ENCODE measurements at places on chromosomes 16 and 17.

GRCh38 chr16:82741073-82741615, 114.4 kb downstream of the CDH13 start:
- no peak for DNase-seq

DNA sequence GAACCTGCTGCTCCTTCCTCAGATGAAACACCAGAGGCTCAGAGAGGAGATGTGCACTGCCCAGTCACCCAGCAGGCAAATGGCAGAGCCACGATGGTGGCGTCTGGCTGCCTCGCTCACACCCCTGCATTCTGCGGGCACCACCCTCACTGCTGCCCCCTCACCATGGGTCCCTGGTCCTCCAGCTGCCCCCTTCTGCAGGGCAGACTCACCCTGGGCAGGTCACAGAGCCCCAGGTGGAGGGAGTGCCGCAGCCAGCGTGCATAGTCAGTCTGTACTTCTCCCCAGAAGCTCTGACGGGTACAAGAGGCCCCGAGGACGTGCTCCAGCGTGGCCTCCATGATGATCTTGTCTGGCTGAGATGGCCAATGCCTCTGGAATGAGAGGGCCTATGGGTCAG, 52.9 kb downstream of the RMI2 start:
- DNase-seq: no peak

DNA sequence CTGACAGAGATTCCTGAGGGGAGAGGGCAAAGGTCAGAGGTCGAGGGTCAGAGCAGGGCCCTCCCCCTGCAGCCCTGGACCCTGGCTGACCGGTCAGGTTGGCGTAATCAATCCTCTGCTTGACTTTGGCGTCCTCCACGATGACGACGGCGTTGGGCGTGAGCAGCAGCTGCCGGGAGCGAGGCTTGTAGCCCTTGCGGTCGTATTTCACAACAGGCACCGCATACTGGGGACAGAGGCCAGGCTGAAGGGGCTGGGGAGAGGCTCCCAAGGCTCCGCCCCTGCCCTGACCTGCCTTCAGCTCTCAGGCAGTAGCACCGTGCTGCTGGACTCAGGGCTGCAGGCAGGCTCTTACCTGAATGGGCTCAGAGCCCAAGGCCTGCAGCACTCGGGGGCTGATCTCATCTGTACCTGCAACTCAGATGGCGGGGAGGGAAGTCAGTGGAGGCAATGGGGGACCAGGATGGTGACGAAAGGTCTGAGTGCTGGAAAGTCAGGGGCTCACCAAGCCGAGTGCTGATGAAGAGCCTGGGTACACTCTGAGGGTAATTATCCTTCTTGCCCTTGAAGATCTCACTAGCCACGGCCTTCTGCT, 12.0 kb upstream of the CRK start:
- no peak for DNase-seq

DNA sequence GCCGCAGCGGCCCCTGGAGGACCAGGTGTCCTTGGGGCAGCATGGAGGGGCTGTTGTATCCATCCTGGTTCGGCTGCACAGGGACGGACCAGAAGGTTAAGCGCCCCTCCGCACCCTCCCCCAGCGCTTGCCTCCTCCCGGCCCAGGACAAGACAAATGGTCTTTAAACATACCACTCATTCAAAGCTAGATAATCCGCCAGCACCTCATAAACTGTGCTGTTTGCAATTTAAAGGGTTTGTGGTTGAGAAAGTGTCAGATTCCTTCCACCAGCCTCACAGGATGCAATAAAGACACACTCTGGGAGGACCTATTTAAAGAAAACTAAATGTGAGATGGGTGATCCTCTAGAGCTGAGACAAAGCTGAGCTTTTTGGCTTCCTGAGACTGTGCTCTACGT, 426.2 kb upstream of the EEF2KMT start:
- DNase-seq: no peak

- no peak for DNase-seq
These were observed 22.6 kb downstream of the ZNF213 start for GRCh38 chr16:3157229-3158025.

GRCh38 chr16:9033125-9033830, 58.2 kb upstream of the HAPSTR1 start:
- no peak for DNase-seq

DNA sequence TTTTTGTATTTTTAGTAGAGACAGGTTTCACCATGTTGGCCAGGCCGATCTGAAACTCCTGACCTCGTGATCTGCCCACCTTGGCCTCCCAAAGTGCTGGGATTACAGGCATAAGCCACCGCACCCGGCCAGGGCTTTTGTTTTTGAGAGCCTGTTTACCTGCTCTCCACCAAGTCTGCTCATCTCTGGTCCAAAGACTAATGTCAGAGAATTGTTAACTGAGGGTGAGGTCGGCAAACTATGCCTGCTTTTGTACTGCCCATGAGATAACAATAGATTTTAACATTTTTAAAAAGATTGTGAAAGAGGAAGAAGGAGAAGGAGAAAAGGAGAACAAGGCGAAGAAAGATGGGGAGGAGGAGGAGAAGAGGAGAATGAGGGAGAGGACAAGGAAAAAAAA, 26.0 kb downstream of the TMEM238L start:
- DNase-seq: no peak

DNA sequence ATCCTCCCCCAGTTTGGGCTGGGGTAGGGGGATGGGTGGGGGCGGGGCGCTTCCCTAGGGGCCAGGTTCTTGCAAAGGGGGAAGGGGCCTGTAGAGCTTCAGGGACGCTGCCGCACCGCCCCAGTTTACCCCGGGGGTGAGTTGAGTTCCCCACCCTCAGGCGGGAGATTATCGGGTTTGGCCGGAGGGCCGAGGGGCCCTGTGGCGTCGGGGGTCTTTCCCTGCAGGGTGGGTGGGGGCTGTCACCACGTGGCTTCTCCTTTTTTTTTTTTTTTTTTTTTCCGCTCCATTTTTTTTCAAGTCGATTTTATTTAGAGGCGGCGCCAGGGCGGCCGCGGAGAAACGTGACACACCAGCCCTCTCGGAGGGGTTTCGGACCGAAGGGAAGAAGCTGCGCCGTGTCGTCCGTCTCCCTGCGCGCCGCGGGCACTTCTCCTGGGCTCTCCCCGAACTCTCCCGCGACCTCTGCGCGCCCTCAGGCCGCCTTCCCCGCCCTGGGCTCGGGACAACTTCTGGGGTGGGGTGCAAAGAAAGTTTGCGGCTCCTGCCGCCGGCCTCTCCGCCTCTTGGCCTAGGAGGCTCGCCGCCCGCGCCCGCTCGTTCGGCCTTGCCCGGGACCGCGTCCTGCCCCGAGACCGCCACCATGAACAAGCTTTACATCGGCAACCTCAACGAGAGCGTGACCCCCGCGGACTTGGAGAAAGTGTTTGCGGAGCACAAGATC, at the start of gene IGF2BP1:
Gene IGF2BP1, plus strand, starts transcription at position 283 of the 724 bp plus-strand sequence. Its CDS starts 361 bp downstream, at position 644.
- no peak for DNase-seq

- no peak for DNase-seq
These were observed 1.2 kb downstream of the NFATC3 start for GRCh38 chr16:68086336-68086841.

- no peak for DNase-seq
These were observed 17.0 kb upstream of the UBTF start for GRCh38 chr17:44236444-44236991.

GRCh38 chr17:182050-182751, 751 bp upstream of the DOC2B start:
- DNase-seq: no peak

- DNase-seq: no peak
These were observed 29.6 kb downstream of the NTN1 start for GRCh38 chr17:9050801-9051401.

GRCh38 chr16:84514874-84515835, 10.7 kb upstream of the MEAK7 start:
- peak; percentile 57 for DNase-seq

DNA sequence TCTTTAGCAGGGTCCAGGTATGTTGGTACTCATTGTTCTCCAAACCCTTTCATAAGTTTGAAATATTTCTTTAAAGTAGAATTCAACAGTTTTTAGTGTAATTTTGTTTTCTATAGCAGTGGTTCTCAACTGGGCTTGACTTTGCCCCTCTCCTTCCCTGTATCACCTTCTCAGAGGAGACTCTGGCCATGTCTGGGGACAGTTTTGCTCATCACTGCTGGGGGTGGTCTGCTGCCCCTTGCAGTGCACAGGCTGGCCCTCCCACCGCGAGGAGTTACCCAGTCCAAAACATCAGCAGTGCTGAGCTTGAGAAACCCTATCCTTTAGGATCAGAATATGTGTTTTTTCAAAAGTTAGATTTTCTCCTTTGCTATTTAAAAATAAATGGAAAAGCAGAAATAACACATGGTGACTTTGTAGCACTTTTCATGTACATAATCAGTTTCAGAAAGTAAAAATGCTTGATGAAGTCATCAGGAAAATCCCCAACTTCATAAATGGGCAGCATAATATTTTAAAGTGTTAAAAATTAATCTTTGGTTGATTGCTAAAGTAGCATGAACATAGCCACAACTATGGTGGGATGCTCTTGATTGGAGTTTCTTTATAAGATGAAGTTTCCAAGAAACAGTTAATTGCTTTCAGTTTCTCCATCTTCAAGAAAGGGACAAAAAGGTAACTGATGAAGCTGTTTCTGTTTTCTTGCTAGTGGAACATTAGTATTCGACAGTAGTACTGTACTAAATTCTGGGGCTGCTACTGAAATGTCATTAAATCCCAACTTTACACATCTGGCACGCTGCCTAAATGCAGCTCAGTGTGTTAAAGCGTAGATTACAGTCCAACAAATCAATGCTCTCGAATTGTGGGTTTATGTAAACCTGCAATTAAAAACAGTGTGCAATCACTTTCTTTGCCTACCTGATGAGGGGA, 70.3 kb downstream of the NETO2 start:
- no peak for DNase-seq

DNA sequence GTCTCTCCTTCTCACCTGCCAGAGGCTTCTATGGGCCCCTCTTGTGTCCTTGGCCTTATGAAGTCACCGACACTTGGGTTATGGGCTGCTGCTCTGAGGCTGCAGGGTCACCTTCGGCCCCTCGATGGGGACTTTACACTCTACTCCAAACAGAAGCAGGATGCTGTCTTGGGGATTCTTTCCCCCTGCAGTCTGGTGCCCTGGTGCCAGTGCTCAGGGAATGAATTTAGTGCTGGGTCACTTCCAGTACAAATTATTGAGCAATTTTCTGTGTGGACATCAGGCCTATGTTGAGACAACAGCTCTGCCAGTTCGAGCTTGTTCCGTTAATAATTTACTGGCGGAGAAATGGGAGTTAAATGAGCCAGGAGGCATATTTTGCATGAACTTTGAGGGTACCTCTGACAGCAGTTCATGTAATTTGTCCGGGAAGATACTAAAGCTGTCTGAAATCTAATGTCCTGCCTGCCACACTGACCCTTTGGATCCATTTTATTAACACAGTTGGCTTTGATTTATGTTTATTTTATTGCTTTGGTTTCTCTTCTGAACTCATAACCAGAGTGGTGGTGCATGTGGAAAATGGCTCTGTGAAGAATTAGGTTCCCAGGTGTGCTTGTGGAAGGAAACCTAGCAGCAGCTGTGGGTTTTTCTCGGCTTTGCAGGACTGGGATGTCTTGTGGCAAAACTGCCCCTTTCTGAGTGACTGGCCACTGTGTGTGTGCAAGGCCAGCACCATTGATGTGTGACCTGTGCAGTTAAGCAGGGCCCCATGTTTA, 34.1 kb upstream of the DHX8 start:
- DNase-seq: no peak

GRCh38 chr16:8568231-8568617, 22.1 kb downstream of the TMEM114 start:
- no peak for DNase-seq

DNA sequence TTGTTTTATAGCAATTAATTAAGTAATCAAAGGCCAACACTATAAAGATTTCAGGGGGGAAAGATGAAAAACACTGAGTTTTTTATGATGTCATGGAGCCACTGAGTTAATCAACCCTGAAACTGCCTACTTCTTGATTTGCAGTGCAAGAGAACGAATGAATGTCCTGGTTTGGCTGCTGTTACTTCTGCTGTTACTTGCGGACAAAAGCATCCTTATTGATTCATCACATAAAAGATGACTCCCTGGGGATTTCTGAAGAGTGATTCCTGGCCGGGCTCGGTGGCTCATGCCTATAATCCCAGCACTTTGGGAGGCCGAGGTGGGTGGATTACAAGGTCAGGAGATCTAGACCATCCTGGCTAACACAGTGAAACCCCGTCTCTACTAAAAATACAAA, 10.9 kb upstream of the SPNS3 start:
- DNase-seq: no peak

- no peak for DNase-seq
These were observed 75.4 kb downstream of the HLF start for GRCh38 chr17:55340176-55340575.

- no peak for DNase-seq
These were observed 107.9 kb downstream of the SNX29 start for GRCh38 chr16:12084436-12084835.

DNA sequence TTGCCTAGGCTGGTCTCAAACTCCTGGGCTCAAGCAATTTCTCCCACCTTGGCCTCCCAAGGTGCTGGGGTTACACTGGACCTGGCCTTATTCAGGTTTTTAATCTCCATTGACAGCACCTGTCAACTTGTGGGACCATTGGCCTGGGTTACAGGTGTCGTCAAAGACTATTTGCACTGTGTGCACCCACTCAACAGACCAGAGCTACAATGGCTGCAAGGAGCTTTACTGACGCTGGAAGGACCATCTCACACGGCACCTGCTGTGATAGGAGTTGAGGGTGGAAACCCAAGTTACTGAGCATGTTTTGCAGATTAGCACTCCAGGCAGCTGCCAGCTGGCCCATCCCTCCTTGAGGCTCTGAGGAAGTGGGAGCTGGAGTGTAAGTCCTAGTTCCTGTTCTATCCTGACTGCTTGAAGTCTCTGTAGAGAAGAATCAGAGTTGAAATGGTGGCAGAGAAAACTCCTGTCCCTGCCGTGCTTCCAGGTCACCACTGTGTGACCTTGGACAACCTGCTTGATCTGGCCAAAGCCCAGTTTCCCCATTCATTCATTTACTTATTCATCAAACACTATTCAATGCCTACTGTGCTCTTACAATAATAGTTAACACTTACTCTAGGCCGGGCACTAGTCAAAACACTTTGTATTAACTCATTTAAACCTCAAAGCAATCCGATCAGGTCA, 42.4 kb upstream of the LONP2 start:
- DNase-seq: no peak

DNA sequence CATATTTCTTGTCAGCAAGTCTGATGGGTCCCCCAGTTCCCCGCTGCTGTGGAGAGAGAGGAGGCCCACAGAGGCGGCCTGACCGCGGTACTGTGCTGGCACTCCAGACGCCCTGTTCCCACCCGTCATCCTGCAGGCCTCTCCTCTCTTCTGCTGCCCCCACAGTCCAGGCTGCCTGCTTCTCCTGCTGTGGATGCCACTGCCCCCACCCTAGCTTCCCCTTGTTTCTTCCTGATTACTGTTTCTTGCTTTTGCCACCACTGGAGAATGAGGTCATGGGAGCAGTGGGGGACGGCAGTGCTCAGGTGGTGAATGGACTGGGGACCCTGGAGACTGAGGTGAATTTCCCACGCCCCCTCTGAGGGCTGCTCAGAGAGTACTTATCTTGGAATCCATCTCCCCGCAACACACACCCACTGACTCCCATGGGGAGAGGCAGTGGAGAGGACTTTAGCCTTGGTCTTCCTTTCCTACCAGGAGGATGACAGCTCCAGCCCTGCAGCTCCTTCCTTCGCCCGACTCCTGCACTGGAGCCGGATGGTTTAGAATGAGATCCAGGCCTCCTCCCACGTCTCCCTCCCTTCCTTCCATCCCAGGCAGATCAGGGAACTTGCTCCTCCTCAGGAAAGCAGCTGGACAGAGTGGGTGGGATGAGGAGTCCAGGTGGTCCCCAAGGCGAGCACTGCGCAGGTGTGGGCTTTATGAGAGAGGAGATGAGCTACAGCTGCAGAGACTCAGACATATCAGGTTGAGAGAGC, 60.4 kb downstream of the PLXDC1 start:
- no peak for DNase-seq

GRCh38 chr16:13756411-13757140, 163.4 kb upstream of the ERCC4 start:
- no peak for DNase-seq
